ENCODE measurements at places on chromosomes 3 and 15.

GRCh38 chr15:49045751-49046219 is 461 bp downstream of the SECISBP2L start:
- DNase-seq: no peak

GRCh38 chr15:77577366-77577950 is 55.3 kb downstream of the LINGO1 start:
- DNase-seq: no peak

- peak; percentile 18 for DNase-seq
These were observed 10.3 kb upstream of the KIF7 start for GRCh38 chr15:89665449-89666181.

- no peak for DNase-seq
These were observed 36.3 kb upstream of the FAM107A start for GRCh38 chr3:58613236-58614132.

- no peak for DNase-seq
These were observed 50.3 kb upstream of the CHRNB4 start for GRCh38 chr15:78691167-78691850.

- DNase-seq: no peak
These were observed 46.6 kb downstream of the XXYLT1 start for GRCh38 chr3:195224156-195224979.

DNA sequence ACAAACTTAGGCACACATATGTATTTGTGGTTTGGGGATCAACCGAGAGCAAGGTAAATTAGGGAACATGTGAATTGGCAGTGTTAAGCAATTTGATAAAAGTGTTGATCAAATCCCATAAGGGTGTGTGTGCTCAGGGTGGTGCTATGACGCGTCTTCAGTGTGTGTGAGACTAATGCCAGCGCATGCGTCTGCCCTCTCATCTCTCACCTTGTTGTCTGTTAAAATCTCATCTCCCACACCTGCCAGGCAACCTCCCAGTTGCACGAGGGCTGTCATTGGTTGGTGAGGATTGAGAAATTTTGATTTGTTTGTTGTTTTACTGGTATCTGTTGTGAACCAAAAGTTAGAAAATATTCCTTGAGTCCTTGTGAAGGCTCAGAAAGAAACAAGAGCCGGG is 137.2 kb upstream of the ICE2 start:
- DNase-seq: no peak

GRCh38 chr3:186432944-186433732 is 71.1 kb upstream of the DGKG start:
- DNase-seq: no peak

- DNase-seq: no peak
These were observed 231.3 kb downstream of the PLCL2 start for GRCh38 chr3:17116007-17116600.

GRCh38 chr3:40083066-40083465 is 226.4 kb upstream of the EIF1B start:
- DNase-seq: no peak

GRCh38 chr3:51004235-51004634 is 329.5 kb downstream of the DOCK3 start:
- DNase-seq: no peak

DNA sequence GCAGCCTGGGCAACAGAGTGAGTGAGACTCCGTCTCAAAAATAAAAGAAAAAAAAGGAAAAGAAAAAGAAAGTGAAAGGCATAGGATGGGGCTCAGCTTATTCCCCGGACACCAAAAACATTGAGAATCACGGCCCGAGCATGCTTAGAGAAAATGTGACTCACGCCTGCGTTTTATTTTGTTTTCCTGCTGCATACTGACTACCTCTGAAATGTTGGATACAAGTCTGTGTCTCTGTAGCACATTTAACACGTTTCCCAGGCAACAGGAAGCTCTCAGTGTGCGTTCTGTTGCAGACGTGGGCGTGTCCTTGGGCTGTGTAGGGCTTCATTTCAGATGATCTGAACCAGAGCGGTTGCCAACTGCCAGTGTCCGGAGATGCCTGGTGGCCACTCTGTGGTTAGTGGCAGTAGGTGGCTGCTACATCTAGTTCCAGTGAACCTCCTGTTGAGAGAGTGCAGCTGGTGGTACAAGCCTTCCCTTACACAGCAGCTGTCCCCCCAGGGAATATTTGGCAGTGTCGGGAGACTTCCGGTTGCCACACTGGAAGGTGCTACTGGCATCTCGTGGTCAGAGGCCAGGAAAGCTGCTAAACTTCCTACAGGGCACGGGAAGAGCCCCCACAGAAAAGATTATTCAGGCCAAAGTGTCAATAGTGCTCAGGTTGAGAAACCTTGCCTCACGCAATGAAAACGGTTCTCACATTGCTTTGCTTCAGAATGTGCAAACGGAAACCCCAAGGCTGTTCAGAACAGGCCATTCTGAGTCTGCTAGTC is 3.0 kb downstream of the SLC51A start:
- peak; percentile 75 for DNase-seq

DNA sequence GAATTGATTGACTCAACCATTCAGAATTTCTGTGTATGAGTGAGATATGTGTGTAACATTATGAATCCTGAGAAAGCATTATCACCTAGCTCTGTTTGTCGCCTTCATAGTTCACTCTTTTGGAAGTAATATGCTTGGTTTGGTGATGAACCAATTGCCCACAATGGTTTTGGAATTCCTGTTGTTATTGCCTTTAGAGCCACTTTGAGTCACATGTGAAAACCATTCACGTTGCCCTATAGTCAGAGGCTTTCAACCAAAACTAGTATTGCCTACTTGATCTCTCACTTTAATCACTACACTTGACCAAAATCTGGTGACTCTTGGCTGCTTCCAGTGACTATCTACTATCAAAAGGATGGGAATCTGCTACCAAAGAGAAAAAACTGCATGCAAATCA is 78.2 kb upstream of the FLNB start:
- no peak for DNase-seq

DNA sequence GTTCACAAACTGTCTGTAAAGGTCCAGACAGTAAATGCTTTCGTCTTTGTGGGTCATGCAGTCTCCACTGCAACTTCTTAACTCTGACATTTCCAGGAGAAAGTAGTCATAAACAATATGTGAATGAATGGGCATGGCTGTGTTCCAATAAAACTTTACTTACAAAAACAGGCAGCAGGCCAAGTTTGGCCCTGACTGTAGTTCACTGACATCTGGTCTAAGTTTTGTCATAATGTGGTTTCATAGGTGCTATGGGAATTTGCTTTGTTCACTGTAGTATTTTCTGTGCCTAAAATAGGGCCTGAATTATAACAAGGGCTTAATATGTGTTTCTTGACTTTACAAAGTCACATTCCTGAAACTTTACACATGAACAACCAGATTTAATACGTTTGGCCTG is 186.0 kb upstream of the KBTBD8 start:
- no peak for DNase-seq

- DNase-seq: no peak
These were observed 133.3 kb upstream of the SLC24A5 start for GRCh38 chr15:47987461-47987860.

DNA sequence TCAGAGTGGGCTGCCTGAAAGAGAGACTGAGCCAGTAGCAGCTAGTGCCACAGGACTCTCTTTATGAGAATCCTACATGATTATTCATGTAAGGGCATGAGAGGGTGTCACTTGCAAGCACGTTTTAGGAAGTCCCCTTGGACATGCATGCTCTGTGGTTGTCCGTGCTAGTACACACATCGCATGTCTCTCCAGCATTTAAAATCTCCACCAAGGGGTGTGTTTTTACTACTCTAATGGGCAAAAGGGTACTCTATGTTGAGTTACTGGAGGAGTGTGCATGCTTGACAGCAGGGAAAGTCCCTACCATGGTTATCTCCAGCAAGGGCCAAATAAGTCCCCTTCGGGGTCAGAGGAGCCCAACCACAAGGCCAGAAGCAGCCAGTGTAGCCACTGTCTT is 70.7 kb downstream of the DCLK3 start:
- no peak for DNase-seq

DNA sequence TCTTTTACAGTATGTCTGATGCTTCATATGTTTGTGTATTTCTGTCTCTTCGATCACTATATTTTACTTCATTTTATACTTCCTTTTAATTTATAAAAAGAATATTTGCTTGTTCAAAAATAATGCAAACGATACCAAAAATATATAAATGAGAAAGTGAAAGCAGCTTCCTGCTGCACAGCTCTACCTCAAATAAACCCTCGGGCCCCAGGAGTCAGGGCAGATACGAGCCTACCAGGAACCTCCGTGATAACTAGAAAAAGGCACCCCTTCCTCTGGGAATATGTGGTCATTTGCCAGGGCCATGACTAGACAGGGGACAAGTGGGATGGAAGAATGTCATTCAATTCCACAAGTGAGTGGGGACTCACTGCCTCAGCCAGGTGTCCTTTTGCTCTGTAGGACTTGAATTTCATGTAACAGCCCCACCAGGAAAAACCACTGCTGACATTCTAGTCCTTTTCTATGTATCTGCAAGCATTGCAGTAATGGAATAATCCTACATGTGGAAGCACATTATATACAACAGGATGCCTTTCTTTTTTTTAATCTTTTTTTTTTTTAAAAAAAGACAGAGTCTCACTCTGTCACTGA is 133.3 kb downstream of the SUCLG2 start:
- DNase-seq: no peak

DNA sequence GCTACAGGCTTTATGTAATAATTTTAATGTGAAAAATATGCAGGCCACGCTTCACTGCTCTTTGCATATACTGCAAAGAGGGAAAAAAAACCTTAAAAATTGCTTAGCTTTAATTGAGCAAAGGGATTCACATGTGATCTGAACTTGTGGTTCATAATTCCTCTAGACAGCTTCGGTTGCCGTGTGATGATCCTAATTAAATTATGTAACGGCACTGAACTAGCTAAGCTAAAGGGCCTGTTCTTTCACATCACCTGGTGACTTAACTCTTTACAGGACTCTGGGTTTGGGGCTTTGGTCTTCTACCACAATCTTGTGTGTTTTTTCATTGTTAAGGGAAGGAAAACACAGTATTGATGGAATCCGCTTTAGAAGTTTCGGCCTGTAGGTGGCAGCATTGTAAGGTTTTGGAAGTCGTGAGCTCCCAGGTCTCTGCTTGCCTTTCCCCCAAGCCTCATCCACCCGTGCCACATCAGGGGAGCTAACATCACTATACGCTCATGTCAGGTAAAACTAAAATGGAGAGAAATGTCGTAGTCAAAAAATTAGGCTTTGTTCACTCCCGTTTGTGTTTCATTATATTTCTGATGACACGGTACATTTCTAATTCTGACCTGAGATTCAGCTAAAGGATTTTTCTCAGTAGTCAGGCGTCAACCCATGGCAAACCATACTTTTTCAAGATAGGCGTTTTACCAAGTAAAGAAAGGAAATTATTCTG is 205.6 kb upstream of the DPH6 start:
- DNase-seq: peak; percentile 77
